ENCODE measurements at places on chromosomes 12 and 14.

DNA sequence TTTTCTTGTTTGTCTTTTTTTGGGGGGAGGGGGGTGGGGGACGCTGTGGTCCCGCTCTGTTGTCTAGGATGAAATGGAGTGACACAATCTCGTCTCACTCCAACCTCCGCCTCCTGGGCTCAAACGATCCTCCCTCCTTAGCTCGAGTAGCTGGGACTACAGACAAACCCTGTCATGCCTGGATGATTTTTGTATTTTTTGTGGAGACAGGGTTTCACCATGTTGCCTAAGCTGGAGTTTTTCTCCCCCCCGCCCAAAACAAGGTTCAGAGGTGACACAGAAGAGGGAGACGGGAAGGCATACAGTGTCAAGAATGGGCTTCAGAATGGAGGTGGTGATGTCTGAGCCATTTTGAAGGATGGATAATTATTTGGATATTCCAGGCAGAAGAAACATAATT, 116.9 kb upstream of the ATF1 start:
- DNase-seq = no peak

- no peak for DNase-seq
Measured at GRCh38 chr14:94787655-94788054, 17.7 kb upstream of the GSC start.

GRCh38 chr12:59620326-59620725, 24.5 kb downstream of the SLC16A7 start:
- no peak for DNase-seq

- DNase-seq = peak; percentile 89
Measured at GRCh38 chr12:62631471-62632410, 165.1 kb downstream of the MON2 start.

- DNase-seq = peak; percentile 4
Measured at GRCh38 chr14:51176839-51177238, 63.2 kb upstream of the TMX1 start.

- DNase-seq = peak; percentile 1
Measured at GRCh38 chr12:100827901-100828520, 33.4 kb downstream of the ANO4 start.

All from fibroblast of skin of scalp (primary cell).